Right renal cortex interstitium (tissue), 3 donors: ENCODE measurements at places on chromosomes 2 and 18. TPM values are rescaled to one million over a fixed set of nuclear protein-coding genes. Genes with fewer than 3 reads are reported as not detected.

The TRIP12 gene
- 207 TPM for polyA plus RNA-seq

The B3GNT7 gene
- polyA plus RNA-seq, result 3.4 TPM

The SLC25A12 gene
- 24.3 TPM for polyA plus RNA-seq

The PFN4 gene
- 1.7 TPM for polyA plus RNA-seq

The TRAK2 gene
- polyA plus RNA-seq, result 42.8 TPM

The SERPINB3 gene
- 0.17 TPM for polyA plus RNA-seq

The TUBA3E gene
- not detected for polyA plus RNA-seq

The UNC80 gene
- 1.7 TPM for polyA plus RNA-seq

The LYG2 gene
- 0.19 TPM for polyA plus RNA-seq

The TBC1D8 gene
- polyA plus RNA-seq, result 27.0 TPM
